ENCODE measurements at places on chromosomes 3 and 15.

DNA sequence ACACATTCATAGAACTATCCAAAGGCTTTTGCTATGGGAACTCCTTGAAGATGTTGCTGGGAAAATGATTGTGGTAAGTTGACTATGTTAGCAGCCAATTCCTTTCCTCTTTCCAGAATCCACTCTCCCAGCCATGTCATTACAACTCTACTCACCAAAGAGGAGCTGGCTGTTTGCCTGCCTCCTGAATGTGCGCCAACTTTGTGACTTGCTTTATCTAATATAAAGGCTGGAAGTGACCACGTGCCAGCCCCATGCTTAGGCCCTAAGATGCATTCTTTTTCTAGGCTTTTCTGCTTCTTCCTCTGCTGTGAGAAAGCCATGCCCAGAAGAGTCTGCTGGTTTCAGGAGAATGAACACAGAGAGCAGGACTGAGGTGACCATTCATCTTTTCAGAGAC, 182.2 kb downstream of the GABRB3 start:
- DNase-seq, result no peak

GRCh38 chr3:124529826-124530571, 200.3 kb upstream of the UMPS start:
- DNase-seq, result no peak

DNA sequence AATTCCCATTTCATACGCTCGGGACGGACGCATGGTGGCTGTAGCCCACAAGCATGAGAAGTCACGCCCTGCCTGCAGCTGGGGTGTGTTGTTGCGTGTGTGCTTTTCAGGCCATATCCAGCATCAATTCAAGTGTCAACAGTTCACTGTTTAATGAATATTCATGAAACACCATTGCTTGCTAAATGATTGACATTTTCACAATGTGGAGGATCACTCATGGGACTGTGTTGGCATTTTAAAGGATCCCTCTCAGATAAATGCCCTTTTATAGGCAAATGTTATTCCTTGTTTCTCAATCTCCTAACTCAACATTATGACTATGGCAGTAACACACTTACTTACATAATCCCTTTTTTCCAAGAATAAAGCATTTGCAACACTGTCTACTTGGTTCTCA, 511.3 kb downstream of the GABRG3 start:
- DNase-seq, result no peak

DNA sequence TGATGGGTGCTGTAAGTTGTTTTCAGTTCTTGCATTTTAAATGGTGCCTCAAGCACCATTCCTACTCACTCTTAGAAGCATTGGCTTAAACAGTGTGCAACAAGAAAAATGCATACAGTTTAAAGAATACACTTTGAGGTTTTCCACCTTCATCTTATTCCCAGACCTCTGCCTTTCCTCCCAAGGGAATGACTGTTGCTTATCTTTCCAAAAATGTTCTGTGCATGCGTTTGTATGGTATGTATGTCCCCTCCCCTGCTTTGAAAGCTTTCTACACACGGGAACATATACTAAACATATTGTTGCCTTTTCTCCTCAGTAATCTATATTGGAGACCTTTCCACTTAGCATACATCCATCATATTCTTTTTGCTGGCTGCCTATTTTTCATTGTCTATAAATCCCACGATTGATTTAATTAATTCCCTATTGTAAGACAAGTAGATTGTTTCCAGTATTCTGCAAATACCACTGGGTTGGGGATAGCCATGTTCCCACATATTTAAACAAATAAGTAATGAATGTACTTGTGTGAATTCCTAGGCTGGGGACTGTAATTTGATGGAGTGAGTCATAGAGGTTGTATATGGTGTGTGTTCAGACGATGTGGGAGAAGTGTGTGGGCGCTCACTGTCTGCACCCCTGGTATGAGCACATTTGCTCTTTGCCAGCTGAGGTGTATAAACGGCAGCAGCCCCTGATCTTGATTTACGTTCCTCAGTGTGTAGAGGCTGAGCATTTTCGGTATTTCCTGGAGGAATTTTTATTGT, 5.8 kb downstream of the TRAK1 start:
- no peak for DNase-seq

DNA sequence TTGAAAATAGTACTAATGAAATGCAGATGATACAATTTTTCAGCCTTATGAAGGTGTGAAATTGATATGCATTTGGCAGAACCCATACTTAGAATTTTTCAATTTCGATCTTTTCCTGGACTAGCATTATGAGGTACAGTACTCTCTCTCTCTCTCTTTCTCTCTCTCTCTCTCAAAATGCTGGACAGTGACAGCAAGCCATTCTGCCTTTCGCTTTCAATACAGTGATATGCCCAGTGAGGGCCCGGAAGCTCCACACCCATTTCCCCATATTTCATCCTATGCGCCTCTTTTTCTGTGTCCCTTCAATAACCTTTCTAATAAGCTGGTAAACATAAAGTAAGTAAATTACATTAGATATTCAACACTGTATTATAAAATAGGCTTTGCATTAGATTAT, 595.0 kb upstream of the UBE2E2 start:
- DNase-seq, result no peak

DNA sequence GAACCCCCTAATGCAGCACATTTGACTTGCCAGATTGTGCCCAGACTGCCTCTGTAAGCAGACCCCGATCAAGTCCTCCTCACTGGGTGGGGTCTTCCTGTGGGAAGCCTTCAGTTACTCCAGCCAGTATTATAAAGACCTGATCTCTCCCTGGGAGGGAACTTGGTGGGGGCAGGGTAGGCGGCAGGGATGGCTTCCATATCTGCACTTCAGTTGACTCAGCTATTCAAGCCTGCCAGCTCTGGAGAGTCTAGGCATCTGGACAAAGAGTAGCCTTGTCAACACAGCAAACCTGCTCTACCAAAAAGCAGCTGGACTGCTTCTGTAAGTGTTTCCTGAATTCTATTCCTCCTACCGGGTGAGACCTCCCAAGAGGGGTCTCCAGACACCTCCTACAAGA, 21.0 kb upstream of the SLC25A38 start:
- no peak for DNase-seq

GRCh38 chr3:185779461-185779860, 45.4 kb downstream of the IGF2BP2 start:
- no peak for DNase-seq

DNA sequence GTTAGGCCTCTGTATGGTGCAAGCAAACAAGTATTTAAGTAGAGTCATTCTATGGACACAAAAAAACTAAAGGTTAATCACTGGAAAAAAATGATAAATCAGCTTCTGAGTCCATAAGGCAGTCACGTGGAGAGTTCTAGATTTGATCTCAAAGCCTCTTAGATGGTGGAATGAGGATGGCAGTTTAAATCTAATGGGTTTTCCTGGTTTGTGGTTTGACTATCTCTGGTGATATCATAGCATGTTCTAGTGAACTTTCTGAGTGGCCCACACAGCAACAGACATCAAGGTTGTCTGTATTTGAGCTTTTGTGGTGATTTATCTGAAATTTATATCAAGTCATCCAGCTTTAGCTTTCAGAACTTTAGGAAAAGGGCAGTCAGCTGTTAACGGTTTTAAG, 52.4 kb downstream of the ILDR1 start:
- no peak for DNase-seq

DNA sequence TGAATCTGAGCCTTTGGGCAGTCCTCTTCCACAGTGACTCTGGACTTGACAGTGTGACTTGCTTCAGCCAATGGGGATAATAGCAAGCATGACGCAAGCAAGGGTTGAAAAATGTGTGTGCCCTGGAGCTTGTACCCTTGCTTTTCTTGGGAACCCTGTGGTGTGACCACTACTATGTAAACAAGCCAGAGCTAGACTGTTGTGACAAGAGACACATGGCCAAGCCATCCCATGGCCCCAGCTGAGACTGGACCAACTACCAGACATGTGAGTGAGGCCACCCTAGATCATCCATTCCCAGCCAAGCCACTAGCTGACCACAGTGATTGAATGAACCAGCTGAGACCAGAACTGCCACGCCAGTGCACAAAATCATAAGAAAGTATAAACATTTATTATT, 11.8 kb downstream of the MYO1E start:
- DNase-seq, result no peak

DNA sequence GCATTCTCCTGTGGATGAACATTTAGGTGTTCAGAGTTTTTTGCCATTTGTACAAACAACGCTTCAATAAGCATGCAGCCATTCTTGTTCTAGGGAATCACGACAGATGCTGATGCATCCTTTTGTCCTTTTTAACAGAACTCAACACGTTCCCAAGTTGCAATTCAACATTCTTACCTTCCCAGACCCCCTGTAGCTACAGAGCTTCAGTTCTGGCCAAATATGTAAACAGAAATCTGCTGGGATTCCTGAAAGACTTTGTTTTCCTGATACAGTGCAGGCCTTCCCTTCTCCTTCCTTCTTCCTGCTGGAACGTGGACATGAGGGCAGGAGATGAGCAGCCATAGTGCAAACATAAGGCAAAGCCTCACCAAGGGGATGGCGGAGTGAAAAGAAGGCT, 59.1 kb upstream of the SPATA12 start:
- no peak for DNase-seq

GRCh38 chr3:43477600-43477999, 144.2 kb downstream of the ANO10 start:
- no peak for DNase-seq

DNA sequence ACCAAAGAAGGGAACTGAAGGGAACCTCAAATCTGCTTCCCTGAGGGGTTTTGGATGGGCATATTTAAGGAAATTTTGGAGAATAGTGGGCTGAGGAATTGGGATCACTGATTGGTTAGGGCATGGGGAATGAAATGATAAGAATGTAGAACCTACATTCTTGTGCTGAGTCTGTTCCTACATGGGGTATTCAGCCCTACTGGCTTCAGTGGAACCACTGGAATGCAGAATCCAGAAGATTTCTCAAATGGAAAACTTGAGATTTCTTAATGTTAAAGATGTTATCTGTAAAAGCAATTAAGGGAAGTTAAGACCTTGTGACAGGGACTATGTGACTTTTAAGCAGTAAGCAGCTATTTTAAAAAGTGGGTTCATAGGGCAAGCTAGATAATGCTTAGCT, 1062.4 kb downstream of the AGBL1 start:
- no peak for DNase-seq

GRCh38 chr3:146505516-146505915, 36.2 kb upstream of the PLSCR2 start:
- no peak for DNase-seq

All from D721Med (cell line).